MCF 10A (cell line): ENCODE measurements at places on chromosomes 5 and 9. TPM values are rescaled to one million over a fixed set of nuclear protein-coding genes. Genes with fewer than 3 reads are reported as not detected.

Gene TMC1
- not detected in 2 replicates for total RNA-seq

Gene FIBCD1
- 1.6 and 2.8 TPM in 2 replicates for total RNA-seq

Gene KIF12
- not detected in 2 replicates for total RNA-seq

DNA sequence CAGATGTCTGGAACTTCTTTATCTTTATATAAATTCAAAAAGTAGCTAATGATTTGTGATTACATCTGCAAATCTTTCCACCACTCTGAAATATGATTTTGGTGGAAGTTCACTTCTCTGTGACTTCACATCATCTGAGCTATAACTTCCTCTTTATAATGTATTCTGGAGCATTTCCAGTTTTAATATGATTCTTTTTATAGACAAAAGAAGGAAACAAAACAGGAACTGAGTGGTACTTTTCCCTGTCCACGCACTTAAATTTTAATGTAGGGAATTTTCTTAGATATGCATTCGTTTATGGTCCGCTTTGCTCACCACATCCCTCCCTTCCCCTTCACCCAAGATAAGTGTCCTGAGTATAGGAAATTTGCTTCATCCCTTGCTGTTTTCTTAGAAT, 333.5 kb downstream of the CHSY3 start:
- no peak for DNase-seq

DNA sequence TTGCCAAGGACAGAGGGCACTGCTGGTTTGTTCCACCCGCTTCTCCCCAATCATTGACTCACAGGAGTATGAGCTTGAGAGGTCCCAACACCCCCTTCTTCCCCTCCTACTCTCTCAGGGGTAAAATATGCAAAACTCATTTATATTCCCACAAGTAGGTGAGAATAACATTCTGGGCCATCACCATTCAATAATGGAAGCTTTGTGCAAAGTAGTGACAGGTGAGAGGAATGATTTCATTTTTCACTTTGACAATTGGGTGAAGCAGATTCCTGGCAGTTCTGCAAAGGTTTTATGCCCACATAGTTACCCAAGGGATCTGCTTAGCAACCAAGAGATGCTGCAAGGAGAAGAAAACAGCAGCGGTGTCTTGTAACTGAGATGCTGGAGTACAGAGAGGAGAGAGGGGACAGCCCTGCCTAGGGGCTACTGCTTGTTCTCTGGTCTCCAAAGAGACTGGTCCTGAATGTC, 137.6 kb downstream of the CMYA5 start:
- no peak for DNase-seq

GRCh38 chr9:90807006-90807405, 5.4 kb downstream of the SYK start:
- DNase-seq, result no peak
